ENCODE measurements at places on chromosomes 7 and 10.

GRCh38 chr10:33237736-33238624 is 96.5 kb downstream of the NRP1 start:
- DNase-seq, result no peak

DNA sequence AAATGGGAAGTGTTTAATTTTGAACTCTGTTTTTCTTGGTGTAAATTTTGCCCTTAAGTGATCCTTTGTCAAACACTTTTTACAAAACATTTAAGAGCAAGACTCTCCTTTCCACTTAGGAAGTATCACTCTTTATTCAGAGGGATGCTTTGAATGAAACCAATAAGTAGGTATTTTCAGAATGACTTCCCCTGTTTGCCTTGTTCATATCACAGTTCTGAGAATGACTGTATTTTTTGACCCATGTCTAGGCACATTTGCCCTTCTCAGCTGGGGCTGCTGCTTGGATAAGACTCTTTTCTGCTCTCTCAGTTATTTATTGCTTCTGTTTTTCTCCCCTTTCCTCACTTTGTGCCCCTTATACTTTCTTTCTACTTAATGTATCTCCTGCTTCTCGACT is 98.2 kb downstream of the CCNY start:
- DNase-seq, result no peak

GRCh38 chr10:78947226-78947625 is 121.5 kb upstream of the ZMIZ1 start:
- DNase-seq, result no peak

DNA sequence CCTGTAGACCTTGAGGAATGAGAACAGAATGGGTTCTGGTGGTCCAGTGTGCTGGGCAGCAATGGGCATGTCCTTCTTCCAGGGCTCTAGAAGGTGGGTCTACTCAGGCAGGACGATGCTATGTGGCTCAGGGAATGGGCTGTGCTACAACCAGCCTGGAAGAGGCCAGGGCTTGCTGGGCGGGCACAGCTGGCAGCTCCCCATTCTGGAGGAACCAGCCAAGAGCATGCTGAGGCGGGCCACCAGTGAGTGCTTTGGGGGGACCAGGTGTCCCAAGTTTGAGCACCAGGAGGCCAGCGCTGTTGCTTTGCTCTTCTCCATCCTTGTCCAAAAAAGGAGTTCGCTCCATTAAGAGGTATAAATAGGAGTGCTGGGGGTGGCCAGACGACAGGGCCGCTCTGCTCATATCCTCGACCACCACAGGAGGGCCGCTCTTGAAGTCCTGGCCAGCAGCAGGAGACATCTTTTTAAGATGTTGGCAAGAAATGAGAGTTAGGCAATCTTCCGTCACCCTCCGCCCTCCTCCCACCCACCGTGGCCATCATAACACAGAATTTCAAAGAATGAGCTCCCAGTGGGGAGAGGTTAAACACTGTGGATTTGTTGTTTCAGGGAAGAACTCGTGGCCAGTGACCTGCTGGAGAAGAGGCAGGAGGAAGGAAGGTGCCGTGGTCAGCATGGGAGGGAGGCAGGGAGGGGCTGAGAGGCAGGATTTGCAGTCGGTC is 141.3 kb downstream of the GRK5 start:
- no peak for DNase-seq

DNA sequence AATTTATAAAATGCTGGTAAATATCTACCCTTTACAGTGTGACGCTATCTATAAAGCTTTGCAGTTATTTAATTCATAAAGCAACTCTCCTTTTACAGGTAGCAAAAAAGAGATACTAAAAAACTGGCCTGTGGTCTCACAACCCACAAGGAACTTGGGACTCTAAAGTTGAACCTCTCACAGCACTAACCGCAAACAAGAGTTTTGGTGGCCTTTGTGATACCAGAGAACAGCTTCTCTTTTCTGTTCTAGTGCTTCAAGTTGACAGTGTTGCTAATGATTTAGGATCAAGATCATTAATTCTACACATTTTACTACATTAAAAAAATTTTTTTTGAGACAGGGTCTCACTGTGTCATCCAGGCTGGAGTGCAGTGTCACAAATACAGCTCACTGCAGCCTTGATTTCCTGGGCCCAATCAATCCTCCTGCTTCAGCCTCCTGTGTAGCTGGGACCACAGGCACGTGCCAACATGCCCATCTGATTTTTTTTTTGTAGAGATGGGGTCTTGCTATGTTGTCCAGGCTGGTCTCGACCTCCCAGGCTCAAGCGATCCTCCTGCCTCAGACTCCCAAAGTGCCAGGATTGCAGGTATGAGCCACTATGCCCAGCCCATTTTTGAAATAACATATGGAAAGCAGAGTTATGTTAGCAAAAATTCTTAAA is 56.0 kb upstream of the ST8SIA6 start:
- DNase-seq, result no peak

- DNase-seq, result no peak
These were observed 115.0 kb upstream of the KIF5B start for GRCh38 chr10:32171204-32171603.

- DNase-seq, result no peak
These were observed 19.3 kb downstream of the ZNF316 start for GRCh38 chr7:6656413-6656812.

GRCh38 chr7:120407010-120407409 is 134.0 kb downstream of the KCND2 start:
- DNase-seq, result no peak
